Hippocampal formation (tissue), 2 donors: ENCODE measurements at places on chromosomes 5 and 9.

DNA sequence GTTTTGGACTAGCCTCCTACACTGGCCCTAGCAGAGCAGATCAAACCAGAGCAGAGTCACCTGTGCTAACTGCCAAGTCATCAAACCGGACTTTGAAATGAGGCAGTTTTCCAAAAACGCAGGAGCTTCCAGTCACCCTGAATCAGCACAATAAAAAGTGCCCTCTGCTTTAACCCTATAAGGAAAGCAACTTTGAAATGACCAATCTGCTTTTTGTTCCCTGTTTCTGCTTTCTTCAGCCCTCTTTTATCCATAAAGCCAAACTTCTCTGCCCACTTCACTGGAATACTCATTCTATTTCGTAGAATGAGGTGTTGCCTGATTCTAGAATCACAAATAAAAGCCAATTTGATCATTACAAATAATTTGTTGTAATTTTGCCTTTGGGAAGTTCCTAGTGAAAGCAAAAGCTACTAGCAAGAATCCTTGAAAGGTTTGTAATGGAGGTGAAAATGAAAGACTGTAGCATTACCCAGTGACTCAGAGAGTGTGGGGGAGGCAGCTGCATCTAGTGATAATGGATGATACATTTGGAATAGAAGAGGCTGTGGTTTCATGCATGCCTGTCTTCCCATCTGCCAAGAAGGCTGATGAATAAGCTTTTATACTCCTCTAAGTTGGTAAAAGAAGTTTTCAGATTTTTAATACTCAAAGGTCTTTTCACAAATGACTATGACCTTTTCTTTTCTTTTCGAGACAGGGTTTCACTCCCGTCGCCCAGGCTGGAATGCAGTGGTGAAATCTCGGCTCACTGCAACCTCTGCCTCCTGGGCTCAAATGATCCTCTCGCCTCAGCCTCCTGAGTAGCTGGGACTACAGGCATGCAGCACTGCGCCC lies 14.9 kb downstream of the SPAAR start:
- peak; percentile 34 for DNase-seq

GRCh38 chr9:4986296-4986695 lies 1.2 kb downstream of the JAK2 start:
- DNase-seq = peak; percentile 41

DNA sequence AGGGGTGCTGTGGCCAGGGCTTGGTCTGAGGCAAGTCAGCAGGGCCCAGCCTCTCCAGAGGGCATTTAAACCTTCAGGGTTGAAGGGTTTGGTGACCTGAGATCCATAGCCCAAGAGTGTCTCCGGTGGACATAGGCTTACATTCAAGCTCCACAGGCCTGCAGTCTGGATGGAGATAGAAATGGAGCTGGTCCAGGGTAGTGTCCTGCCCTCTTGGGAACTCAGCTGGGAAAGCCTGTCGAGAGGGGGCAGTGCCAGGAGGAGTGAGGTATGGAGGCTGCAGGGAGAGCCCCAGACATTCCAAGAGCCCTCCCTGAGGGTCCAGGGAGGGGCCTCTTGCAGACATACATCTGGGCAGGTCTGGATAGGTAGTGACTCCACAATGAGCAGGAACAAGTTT lies 177.0 kb upstream of the MVB12B start:
- no peak for DNase-seq

GRCh38 chr5:139341187-139341688 lies 416 bp upstream of the PAIP2 start:
- no peak for DNase-seq

DNA sequence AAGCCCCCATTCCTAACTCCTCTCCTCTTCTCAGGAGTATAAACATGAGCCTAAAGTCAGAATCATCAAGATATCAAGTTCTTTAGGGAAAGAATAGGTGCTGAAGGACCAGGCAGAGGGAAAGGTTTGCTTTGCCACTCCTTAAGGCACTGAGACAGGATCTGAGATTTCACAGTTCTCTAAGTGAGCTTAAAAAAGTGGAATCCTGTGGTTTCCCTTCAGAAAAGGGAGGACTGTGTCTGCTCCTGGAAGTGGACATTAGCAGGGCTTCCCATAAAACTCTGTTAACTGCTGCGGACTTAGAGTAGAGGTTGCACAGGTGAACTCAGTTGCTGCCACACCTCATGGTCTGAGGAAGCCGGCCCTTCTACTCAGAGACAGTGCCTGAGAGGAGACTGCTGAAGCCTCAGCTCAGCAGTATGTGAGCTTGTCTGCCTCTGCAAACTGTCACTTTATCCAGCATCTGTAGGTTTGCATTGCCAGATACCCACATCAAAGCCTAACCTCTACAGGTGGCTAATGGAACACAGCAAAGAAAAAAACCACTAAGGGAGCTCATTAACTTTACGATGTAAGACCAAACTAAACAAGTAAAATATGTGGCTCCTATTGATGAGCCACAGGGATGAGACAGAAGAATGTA lies 42.9 kb downstream of the RIC1 start:
- no peak for DNase-seq

DNA sequence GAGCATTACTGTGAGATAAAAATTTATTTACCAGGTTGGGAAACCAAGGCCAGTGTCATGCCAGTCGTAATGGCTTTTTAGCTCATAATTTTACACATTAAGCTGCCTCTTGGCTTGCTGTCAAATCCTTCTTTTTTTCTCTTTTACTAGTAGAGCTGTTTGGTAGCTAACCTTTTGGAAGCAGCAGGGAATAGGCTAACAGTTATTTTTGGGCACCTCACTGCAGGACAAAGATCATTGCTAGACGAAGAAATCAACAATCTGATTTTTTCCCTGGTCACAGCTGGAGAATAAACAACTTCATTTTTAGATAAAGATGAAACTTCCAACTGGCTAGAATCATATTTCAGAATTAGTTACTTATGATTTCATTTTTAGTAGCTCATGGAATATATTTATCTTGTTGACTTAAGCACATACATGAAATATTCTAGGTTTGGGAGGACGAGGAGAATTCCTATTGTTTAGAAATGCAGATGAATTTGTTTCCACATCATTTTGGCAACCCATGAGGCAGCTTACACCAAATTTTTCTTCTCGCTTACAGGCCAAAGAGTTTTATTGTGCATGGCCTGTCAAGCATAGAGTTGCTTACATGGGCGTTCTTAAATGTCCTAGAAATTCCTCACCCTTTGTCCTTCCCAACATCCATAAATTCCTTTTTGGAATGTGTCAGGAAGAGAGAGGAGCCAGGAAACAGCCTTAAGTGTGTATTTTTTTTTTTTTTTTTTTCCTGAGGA lies 19.6 kb downstream of the TNC start:
- no peak for DNase-seq

DNA sequence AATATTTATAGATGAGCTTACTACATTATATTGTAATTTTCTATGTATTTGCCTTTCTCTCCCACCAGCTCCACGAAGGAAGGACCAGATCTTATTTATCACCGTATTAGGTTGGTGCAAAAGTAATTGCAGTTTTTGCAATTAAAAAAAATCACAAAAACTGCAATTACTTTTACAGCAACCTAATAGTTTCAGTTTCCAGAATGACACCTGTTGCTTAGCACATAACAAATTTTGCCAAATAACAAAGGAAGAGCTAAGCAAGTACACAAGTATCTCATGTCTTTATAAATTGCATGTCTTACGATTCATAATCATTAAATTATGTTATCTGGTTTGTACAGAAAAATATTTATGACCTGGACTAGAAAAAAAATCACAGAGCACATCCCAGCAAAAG lies 45.9 kb downstream of the AGXT2 start:
- DNase-seq = no peak

- no peak for DNase-seq
Observed at GRCh38 chr5:68587171-68587570, 371.6 kb downstream of the PIK3R1 start.

DNA sequence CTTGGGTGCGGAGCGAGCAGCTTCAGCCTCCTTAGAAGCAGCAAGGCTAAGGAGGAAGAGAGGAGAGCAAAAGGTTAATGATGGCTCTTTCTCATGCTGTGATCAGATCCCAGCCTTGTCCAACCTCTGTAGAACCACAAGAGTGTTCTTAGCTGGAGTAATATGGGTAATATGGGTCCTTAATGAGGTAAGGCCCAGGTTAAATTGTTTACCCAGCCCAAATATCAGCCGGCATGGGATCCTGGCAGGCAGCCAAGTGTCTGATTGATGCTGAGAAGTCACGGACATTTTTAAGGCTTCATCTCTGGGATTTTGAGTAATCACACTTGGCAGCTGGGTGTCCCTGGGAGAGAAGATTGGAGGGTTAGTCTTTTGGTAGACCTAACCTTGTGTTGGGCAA lies 32.3 kb downstream of the GLRA1 start:
- no peak for DNase-seq

DNA sequence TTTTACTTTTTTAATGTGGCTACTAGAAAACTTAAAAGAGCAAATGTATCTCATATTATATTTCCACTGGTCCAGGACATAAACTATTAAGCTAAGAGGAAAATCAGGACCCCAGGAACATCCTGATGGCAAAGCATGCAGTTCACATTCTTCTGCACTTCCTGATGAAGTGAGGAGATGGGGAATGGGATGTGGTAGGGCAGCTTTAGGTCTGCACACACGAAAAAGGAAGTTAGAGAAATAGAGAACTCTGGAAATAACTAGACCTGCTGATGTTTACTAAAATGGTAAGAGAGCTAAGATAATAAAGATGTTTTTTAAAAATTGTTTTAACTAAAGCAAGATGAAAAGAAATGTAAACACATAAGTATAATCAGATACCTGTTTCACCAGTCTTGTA lies 39.7 kb upstream of the NIPBL start:
- no peak for DNase-seq
